ENCODE measurements at places on chromosomes 5 and 9.

GRCh38 chr5:113053511-113053995, 77.0 kb downstream of the DCP2 start:
- DNase-seq = no peak

- DNase-seq = no peak
These were observed 87.4 kb upstream of the GNA14 start for GRCh38 chr9:77735494-77735893.

GRCh38 chr9:107274953-107275422, 8.1 kb upstream of the RAD23B start:
- no peak for DNase-seq

DNA sequence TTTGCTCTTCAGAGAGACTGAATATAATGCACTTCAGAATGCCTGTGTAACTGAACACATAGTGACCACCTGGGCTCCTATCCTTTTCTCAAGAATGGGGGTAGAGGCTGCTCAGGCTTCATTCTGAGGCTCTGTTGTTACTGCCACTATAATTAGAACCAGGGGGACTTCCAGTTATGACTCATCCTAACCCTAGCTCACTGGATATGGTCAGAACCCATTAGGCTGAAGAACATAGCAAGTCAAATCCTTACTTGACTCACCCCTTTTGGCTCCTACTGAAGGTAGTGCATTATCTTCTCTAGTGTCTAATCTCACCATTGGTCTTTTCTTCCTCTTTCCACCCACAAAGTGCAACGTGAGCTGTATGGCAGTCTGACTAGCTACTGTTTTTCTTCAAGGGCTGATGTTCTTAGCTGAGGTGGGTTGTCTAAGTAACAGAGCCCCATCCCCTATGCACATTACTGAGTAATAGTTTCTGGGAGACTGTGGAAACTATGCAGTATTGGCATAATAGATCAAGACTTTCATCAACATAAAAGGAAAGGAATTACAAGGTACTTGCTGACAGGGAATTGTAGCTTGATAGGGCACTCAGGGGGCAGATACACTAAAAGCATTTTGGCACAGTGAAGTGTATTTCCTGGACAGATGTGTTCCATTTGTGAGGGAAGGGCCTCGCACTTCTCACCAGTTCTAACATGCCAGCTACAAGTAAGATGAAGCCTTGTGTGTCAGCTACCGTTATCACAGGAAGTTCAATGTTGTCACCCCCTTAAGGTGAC, 431.0 kb upstream of the MEF2C start:
- no peak for DNase-seq

- peak; percentile 45 for DNase-seq
These were observed 13.9 kb downstream of the REXO4 start for GRCh38 chr9:133403766-133404453.

DNA sequence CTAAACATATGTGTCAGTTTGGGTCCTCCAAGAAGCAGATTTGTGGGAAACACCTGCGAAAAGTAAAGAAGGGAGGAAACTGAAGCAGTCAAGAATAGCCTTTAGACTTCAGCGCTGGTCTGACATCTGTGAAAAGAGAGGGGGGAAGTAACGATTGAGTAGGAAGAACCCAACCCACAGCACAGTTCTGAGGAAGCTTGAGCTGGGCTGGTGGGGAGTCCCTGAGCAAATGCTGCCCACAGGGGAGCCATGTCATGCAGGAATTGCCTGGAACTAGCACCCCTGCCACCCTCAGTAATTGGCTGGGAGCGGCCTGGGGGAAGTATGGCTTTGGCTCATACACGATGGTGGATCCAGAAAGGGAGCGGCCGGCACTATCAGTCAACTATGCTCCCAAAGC, 20.6 kb downstream of the FAM240B start:
- no peak for DNase-seq

DNA sequence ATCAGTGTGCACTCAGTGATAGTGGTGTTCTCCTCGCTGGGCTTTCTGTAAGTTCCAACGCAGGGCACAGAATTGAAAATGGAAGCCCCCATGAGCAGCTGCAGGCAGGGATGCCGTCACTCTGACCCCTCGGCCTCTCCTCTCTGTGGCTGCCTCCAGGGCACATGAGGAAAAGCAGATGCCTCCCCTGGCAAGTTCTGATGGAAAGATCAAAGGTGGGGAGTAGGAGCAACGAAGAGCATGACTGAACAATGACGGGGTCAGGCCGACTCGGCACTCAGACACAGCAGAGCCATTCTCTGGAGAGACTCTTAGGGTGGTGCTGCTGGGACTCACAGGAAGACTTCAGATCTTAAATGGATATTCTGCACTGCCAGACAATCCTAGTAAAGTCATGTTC, 65.6 kb upstream of the CKMT2 start:
- no peak for DNase-seq

DNA sequence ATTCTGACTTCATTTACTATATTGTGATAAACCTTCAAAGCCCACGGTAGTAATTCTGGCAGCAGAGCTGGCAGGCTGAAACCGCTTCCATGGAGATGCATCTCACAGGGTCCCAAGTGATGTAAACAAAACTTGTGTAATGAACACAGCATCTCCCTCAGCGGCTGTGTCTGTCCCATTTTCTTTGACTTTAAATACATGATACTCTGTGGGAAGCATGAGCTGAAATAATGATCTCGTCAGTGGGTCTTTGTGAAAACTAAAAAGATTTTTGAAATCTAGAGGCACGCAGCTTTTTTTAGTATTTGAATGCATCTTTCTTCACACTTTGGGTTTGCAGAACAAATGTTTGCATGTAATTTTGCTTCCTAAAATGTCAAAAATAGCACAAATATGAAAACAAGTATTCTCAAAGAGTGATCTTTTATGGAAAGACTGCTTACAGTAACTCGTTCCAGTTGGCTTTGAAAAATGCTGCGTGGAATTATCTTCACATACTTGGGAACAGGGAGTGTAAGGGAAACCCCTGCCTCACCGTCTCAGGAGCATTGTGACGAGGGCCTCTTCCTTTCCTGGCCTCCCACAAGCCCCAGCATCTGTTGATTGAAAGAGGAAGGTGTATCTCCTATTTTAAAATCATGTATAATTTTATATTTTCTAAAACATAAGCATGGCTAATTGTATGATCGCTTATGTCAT, 18.1 kb upstream of the LPCAT1 start:
- DNase-seq = no peak

DNA sequence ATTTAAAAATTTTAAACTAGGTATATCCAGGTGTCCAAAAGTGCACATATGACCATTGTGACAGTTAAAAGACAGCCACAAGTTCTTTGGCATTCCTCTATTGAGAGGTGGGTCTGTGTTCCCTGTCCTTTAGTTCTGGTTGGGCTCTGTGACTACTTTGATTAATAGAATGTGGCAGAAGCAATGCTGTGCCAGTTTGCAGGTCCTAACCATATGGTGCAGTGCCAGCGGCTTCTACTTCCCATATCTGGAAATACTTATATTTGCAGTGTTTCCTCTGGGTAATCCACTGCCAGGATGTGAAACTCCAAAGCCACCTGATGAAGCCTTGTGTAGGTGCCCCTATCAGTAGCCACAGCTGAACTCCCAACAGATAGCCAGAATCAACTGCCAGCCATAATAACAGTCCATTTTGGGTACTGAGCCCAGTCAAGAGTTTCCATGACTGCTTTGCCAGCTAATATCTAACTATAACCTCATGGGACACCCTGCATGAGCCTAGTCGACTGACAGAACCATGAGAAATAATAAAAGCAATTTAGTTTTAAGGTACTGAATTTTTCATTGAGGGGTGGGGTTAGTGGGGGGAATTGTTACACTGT, 361.0 kb upstream of the SEMA6A start:
- no peak for DNase-seq

DNA sequence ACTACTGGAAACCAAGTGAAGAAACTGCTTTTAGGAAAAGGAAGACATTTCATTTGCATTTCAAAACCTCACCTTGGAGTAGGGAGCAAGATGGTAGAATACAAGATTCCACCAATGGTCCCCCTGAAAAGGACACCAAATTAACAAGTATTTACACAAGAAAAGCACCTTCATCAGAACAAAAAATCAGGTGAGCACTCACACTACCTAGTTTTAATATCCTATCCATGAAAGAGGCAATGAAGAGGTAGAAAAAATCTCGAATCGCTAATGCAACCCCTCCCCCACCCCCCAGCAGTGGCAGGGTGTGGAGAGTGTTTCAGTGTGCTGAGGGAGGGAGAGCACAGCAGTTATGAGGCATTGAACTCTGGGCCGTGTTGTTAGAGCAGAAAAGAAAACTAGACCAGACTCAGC, 1397.0 kb upstream of the C9orf72 start:
- no peak for DNase-seq

DNA sequence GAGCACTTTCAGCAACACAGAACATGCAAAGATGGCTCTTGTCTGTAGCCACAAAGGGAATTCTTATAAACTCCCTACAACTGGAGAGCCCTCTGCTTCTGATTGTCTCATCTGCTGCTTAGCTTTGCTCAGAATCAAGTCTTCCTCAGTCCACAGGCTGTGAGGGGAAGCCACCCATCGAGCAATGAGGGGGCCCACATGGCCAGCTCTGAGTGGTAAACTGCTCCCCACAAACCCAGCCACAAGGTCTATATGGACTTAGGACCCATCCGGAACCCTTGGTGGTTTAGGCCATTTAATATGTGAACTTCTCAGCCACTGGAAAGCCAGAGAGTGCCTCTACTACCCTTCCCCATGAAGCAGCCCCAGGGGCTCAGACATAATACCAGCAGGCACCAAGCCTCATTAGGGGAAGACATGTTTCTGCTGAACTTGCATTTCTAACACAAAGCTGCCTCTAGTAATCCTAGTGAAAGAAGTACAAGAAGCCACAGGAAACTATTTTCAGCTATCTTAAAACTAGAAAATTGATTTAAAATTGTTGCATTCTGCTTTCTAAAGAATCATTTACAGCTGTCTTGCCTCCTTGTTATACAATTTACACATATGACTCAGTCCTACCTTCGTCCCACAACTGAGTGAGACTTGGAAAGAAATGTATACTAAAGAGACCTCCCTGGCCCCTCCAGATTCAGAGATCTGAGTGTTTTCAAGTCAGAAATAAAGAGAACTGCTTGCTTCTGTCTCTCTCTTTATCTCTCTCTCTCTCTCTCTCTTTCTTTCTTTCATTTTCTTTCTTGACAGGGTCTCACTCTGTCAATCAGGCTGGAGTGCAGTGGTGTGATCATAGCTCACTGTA, 90.2 kb downstream of the ESM1 start:
- no peak for DNase-seq

- no peak for DNase-seq
These were observed 21.9 kb upstream of the TERT start for GRCh38 chr5:1316588-1317340.

GRCh38 chr9:112586599-112587155, 100.0 kb downstream of the KIAA1958 start:
- no peak for DNase-seq

DNA sequence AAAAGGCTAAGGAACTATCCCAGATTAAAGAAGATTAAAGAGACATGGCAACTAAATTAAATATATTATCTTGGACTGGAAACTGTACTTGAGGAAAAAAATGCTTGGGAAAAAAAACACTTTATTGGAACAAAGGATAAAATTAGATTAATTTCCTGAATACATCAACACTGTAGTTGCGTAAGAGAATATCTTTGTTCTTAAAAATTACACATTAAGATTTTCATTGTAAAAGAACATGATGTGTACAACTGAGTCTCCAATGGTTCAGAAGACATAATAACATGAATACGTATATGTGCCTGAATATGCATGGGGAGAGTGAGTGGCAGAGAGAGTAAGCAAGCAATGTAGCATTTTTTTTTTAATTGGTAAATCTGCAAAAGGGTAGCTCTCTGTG, 2.8 kb downstream of the AP3B1 start:
- no peak for DNase-seq
